Astrocyte (in vitro differentiated cells and primary cell): ENCODE measurements at places on chromosomes 7 and 10. TPM values are rescaled to one million over a fixed set of nuclear protein-coding genes. Genes with fewer than 3 reads are reported as not detected.

PLAU gene
- total RNA-seq: 81.2 and 90.2 TPM in 2 replicates

RRP12 gene
- 45.0 and 52.1 TPM in 2 replicates for total RNA-seq

HPS1 gene
- 29.0 and 34.7 TPM in 2 replicates for total RNA-seq

PTN gene
- 11.1 and 17.2 TPM in 2 replicates for total RNA-seq

CPVL gene
- 16.3 and 22.2 TPM in 2 replicates for total RNA-seq

LEP gene
- not detected in 2 replicates for total RNA-seq

SHLD2 gene
- 23.2 TPM in 2 replicates for total RNA-seq

NFKB2 gene
- 35.7 and 39.9 TPM in 2 replicates for total RNA-seq

INSYN2A gene
- total RNA-seq: 0.31 and 0.41 TPM in 2 replicates

PIP4K2A gene
- total RNA-seq: 36.8 and 37.9 TPM in 2 replicates

NRG3 gene
- total RNA-seq: 2.1 and 2.3 TPM in 2 replicates

BICC1 gene
- total RNA-seq: 23.0 and 37.5 TPM in 2 replicates

SPDYE2B gene
- total RNA-seq: not detected in 2 replicates

JCAD gene
- total RNA-seq: 27.3 and 29.0 TPM in 2 replicates

HELLS gene
- 16.2 and 23.5 TPM in 2 replicates for total RNA-seq

LIPA gene
- 70.1 and 70.2 TPM in 2 replicates for total RNA-seq

ASAH2 gene
- 1.4 and 2.4 TPM in 2 replicates for total RNA-seq

STARD3NL gene
- 84.0 and 85.8 TPM in 2 replicates for total RNA-seq

UBE2H gene
- 171 and 194 TPM in 2 replicates for total RNA-seq

IDI2 gene
- not detected in 2 replicates for total RNA-seq

NXPH1 gene
- total RNA-seq: 0.16 TPM in 1 of 2 replicates, not detected in the other

SLC18A2 gene
- total RNA-seq: 0.07 TPM in 1 of 2 replicates, not detected in the other

SFRP5 gene
- total RNA-seq: 0.14 and 0.16 TPM in 2 replicates

GSAP gene
- 2.7 and 4.1 TPM in 2 replicates for total RNA-seq

STRIP2 gene
- 0.94 and 1.3 TPM in 2 replicates for total RNA-seq

ASB15 gene
- total RNA-seq: not detected in 2 replicates

C10orf90 gene
- not detected in 2 replicates for total RNA-seq

SEC31B gene
- 7.8 TPM in 2 replicates for total RNA-seq

ELMO1 gene
- 17.8 and 20.4 TPM in 2 replicates for total RNA-seq
